ENCODE measurements at places on chromosomes 12 and 14.

- peak; percentile 22 for DNase-seq
Measured at GRCh38 chr14:78022059-78022458, 148.1 kb upstream of the NRXN3 start.

GRCh38 chr14:50658203-50658602 is 9.9 kb downstream of the SAV1 start:
- no peak for DNase-seq

DNA sequence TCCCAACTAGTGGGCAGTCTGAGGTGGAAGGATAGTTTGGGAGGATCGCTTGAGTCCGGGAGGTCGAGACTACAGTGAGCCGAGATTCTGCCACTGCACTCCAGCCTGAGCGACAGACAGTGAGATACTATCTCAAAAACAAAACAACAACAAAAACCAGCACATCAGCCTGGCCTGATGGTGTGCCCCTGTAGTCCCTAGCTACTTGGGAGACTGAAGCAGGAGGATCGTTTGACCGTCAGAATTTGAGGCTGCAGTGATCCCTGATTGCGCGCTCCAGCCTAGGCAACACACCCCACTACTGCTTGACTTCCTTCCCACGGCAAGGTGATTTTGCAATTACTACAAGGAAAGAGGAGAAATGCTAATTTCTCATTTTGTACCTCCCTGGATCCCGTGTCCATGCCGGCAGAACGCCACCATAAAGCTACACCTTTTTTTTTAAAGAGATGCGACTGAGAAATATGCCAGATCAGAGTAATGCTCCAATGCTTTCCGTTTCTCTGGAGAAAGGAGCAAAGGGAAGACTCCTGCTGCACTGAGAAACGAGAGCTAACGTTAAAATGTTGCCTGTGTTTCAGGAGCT is 672 bp upstream of the SCFD1 start:
- no peak for DNase-seq

DNA sequence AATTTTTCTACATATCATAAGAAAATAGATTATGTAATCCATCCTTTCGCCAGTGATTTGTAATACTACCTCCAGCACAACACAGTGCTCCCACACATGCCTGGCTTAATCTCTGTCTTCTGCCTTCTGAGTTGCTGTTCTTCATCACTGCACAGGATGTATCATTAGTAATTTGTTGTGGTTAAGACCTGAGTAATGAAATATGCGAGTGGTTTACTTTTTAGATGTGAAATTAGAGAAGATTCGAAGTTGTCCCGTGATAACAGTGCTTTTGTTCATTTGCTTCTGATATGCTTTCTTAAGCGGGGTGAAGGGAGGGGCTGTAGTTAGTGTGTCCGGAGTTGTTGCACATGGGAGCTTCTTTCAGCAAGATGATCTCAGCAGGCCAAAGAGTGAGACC is 18.1 kb downstream of the KRT85 start:
- no peak for DNase-seq

- DNase-seq = no peak
Measured at GRCh38 chr12:24853588-24853987, 95.3 kb downstream of the BCAT1 start.

GRCh38 chr12:22536971-22537544 is 7.3 kb downstream of the C2CD5 start:
- no peak for DNase-seq
